Immature natural killer cell (primary cell): ENCODE measurements at places on chromosomes 12 and 14. TPM values are rescaled to one million over a fixed set of nuclear protein-coding genes. Genes with fewer than 3 reads are reported as not detected.

DNA sequence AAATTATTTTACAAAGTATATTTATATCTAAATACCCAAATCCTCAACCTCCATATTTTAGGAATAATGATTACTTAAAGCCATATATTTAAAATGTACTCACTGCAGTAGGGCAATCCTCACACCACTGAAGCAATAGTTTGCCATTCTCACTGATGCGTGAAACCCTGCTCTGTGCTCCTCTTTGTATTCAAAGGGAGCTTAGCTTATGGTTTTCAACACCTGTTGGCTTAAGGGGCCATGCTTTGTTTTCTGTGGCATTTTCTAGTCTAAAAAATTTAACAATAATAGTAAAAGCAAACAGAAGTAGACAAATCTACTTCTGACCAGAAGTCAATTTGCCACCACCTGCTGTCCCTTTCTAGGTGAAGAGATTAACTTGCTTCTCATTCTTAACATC, 294.6 kb downstream of the FLRT2 start:
- no peak for DNase-seq

DNA sequence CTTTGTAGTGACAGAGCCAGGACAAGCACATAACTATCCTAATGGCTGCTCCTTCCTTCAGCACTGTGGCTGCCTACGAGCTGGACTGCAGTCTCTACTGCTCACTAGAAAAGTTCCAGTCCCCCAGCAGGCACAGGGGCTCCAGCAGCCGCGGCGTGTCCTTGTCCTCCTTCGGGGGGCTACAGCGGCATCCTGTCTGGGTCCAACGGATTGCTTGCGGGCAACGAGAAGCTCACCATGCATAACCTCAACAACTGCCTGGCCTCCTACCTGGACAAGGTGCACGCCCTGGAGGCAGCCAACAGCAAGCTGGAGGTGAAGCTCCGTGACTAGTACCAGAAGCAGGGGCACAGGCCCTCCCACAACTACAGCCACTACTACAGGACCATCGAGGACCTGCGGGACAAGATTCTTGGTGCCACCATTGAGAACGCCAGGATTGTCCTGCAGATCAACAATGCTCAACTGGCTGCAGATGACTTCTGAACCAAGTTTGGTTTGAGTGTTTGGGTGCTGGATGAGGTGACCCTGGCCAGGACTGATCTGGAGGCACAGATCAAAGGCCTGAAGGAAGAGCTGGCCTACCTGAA, 169.4 kb downstream of the NDUFA12 start:
- DNase-seq: no peak

The CPNE8 gene
- 5.2 TPM for polyA plus RNA-seq

DNA sequence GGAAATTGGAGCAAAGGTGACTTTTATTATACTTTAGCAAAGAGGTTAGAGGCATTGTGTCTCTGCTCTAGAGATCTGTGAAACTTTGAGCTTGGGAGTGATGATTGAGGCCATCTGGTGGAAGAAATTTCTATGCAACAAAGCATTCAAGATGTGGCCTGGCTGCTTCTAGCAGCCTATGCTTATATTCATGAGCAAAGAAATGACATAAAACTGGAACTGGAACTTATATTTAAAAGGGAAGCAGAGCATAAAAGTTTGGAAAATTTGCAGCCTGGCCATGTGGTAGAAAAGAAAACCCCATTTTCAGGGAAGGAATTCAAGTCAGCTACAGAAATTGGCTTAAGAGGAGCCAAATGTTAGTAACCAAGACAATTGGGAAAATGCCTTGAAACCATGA, 70.4 kb downstream of the SDR9C7 start:
- DNase-seq: no peak

DNA sequence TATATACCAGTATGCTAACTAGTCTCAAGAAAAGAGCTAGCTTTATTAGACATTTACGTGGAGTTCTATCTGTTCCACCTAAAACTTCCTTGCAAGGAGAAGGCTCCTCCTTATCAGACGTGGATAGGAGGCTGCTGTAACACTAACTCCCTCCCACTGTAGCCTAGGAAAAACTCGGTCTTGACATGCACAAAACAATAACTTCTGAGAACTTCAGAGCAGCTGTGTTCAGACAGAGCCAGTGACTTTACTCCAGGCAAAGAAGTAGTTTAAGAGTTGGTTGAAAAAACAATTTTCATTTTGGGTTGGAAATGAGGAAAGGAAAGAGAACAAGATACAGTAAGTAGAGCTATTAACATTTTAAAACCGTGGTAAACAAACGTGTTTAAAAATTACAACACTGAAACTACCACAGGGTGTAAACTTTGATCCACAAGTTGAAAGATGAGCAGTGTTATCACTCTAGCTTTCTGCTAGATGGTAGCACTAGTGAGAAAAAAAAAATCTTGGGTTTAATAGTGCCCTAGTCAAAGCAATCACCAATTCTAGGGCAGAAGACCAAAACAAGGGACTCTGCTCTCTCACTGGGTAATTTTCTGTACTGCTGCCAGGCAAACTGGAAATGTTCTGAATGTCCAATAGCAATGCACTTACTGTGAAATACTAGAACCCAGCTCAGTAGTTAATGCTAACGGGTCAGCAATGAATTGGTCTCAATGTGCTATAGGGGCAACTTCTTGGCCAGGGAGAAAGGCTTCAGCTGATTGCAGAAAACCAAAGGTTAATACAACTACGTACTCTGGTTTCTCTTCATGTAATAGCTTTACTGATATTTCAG, 2.4 kb downstream of the ATF7 start:
- DNase-seq: no peak

The FAM161B gene
- polyA plus RNA-seq: 1.6 TPM

- DNase-seq: no peak
Observed at GRCh38 chr14:99672506-99673304, 11.4 kb upstream of the CYP46A1 start.

The HOXC11 gene
- polyA plus RNA-seq: not detected
